Putamen (tissue), 1 donor: ENCODE measurements at places on chromosomes 5 and 9.

- DNase-seq, result no peak
These were observed 270.7 kb upstream of the PAPPA start for GRCh38 chr9:115882911-115883310.

DNA sequence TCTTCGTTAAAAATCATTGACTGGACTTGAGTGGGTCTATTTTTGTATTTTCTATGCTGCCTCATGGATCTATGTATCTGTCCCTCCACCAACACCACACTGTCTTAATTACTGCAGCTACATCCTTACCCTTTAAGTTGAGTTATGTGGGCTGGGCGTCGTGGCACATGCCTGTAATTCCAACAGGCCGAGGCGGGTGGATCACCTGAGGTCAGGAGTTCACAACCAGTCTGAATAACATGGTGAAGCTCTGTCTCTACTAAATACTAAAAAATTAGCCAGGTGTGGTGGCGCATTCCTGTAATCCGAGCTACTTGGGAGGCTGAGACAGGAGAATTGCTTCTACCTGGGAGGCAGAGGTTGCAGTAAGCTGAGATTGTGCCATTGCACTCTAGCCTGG lies 48.2 kb downstream of the XRCC4 start:
- DNase-seq, result no peak

GRCh38 chr5:55123365-55123764 lies 20.9 kb downstream of the GZMA start:
- no peak for DNase-seq

DNA sequence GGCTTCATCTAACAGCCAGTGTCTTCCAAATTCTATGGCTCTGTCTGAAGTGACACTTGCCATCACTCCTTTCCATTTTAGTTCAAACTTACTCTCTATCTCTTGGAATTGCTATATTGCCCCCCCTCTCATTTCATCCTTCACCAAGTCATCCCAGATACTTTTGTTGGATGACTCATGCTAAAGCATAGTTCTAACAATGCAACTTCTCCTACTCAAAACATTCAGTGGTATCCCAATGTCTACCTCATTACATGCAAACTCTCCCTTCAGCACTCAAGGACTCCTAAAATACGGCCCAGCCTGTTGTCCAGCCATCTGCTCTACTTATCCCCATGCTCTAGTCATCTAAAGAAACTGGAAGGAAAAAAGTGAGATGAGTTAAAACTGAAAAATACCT lies 171.6 kb downstream of the RASEF start:
- no peak for DNase-seq

- peak; percentile 70 for DNase-seq
These were observed 27.8 kb upstream of the SLC44A1 start for GRCh38 chr9:105216440-105217178.
